Fibroblast of upper back skin (primary cell): ENCODE measurements at places on chromosomes 11 and 22.
A peak's percentile ranks its signal among the peaks of the same experiment; 100 is the strongest.

DNA sequence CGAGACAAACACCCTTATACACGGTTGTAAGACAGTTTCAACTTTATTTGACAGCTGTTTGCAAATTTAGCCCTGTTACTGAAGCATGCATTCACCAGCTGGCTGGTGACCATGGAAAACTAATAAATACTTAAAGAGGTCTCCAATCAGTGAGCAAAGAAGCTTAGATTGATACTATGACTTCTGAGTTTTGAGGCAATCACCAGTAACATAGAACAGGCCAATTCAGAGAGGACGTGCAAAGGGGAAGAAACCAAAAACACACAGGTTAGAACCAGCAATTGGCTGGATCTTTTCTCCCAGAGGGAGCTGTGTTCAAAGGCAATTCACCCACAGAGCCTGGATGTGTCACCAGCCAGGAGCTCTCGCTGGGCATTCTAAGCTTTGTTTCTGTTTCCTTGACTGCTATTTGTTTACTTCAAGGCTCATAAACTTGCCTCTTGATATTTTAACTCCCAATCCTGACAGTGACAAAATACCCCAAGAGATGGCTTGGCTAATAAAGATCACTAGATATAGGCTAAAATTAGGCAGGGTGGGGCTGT, 113.6 kb upstream of the MTMR2 start:
- no peak for DNase-seq

- no peak for DNase-seq
These were observed 70.2 kb upstream of the KIRREL3 start for GRCh38 chr11:127070808-127071207.

- peak; percentile 40 for DNase-seq
These were observed 127.0 kb downstream of the COMMD9 start for GRCh38 chr11:36162006-36162882.

- no peak for DNase-seq
These were observed 149.6 kb upstream of the MTMR2 start for GRCh38 chr11:96073536-96073935.

GRCh38 chr11:1158681-1159487, 1.1 kb downstream of the MUC5AC start:
- no peak for DNase-seq

DNA sequence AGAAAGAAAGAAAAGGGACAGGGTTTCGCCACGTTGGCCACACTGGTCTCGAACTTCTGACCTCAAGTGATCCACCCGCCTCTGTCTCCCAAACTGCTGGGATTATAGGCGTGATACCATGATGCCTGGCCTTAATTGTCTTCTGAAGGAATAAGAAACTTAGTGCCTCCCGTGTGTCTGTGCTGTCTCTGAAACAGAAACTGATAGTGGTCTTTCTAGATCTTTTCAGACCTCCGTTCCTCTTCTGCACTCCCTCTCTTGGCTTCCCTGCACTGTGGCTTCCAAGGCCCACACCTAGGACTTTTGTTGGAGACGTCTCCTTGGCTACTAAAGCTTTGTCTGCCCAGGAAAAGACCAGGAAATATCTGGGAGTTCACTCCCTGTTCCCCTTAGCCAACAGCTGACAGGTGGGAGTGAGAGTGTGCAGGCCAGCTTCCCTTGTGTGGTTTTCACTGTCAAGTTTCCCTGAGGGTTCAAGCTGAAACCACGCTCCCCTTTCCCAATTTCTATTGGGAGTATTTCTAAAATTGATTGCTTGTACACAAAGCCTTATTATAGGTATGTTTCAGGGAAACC, 10.1 kb upstream of the HTR3B start:
- DNase-seq = no peak

DNA sequence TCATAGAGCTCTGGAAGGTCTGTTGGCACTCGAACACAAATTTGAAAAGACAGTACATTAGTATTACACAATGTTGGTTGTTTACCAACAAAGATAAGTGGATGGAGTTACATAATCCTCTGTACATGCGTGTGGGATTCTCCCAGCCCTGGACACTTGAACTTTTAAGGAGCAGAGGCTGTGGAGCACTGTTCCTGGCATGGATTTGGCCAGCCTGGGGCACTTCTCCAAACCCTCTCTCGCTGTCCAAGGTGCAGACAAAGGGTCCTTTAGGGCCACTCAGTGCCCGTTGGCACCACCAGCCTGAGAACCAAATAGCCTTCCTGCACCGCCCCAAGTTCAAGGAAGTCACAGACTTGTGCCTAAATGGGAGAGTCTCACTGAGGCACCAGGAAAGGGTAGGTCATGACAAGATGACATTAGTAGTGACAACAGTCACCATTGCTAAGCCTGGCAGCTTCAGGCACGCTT, 1.6 kb upstream of the ANO1 start:
- DNase-seq = no peak

DNA sequence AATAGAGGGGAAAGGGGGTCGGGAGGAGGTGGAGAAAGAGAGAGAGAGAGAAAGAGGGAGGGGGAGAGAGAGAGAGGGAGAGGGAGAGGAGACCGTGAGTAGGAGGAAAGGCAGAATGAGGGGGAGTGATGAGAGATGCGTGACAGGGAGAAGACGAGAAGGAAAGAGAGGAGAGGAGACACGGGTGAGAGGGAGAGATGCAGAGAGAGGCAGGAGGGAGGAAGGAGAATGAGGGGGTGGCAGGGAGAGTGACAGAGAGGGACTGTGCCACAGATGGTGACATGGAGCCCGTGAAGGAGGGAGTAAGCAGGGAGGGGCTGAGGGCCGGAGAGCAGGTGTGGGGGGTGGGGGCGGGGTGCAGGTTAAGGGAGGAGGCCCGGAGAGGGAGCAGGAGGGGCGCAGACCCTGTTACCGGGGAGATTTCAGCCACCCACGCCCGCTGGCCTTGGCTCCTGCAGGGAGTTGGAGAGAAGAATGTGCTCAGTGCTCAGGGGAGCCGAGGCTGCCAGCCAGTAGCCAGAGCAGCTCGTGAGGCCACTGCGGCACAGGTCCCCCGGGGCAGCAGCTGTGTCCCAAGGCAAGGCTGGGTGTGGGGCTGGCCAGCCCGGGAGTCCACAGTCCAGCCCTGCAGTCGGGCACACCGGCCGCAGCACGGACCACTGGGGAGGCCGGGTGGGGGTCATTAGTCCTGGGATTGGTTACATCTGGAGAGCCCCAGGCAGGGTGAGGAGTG, at the start of gene SSTR3:
TSS of gene SSTR3 (minus strand) at position 304 of the 733 bp plus-strand sequence. CDS start 4,674 bp downstream, outside the sequence.
- no peak for DNase-seq

- DNase-seq = no peak
These were observed 51.8 kb downstream of the IGSF9B start for GRCh38 chr11:133904818-133905515.

GRCh38 chr11:83306200-83307080, 20.3 kb upstream of the CCDC90B start:
- DNase-seq = no peak

- DNase-seq = no peak
These were observed 70.2 kb upstream of the PPP6R3 start for GRCh38 chr11:68390315-68390714.

- no peak for DNase-seq
These were observed 7.5 kb downstream of the MALAT1 start for GRCh38 chr11:65506290-65506771.

GRCh38 chr11:22634897-22635629, 9.4 kb upstream of the FANCF start:
- DNase-seq = peak; percentile 15

GRCh38 chr22:43853328-43853931, 8.9 kb downstream of the SULT4A1 start:
- no peak for DNase-seq

- no peak for DNase-seq
These were observed 2.6 kb upstream of the PDGFB start for GRCh38 chr22:39247361-39247760.

GRCh38 chr22:21855676-21856075, 11.8 kb downstream of the MAPK1 start:
- DNase-seq = no peak

DNA sequence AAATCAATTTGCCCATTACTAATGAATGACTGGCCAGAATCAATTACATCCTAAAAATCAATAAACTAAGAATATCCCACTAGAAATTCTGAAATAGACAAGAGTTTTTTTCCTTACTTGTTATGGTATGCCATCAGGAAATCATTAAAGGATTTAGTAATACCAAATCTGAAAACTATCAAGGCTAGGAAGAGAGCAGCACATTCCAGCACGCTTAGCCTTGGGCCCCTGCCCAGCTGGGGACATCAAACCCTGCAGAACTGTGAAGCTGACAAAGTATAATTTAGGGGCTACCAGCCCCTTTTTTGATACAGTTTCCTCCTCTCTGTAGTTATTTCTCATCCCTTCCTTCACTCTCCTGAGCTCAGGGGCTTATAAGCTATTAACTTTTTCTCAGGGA, 247.8 kb upstream of the ZC3H12C start:
- peak; percentile 81 for DNase-seq

- DNase-seq = no peak
These were observed 67.3 kb downstream of the HIPK3 start for GRCh38 chr11:33324302-33324985.

GRCh38 chr11:35160246-35160824, 21.4 kb downstream of the CD44 start:
- DNase-seq = no peak

- DNase-seq = peak; percentile 28
These were observed 3.9 kb downstream of the FDX1 start for GRCh38 chr11:110433393-110434333.

DNA sequence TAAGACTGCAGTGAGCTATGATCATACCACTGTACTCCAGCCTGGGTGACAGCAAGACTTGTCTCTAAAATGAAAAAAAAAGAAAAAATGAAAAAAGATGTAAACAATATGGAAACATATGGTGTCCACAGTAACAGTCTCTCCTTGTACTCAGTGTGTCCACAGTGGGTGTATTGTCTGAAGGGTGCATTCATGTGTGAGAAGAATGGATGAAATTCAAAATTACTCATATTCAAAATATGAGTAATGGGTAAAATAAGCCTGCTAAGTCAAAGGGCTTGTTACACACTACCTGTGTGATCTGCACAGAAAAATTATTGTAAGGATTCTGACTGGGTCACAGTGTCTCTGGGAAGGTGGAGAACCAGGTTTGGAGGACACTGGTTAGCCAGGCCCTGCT, 26.9 kb downstream of the PPFIA1 start:
- DNase-seq = peak; percentile 25

DNA sequence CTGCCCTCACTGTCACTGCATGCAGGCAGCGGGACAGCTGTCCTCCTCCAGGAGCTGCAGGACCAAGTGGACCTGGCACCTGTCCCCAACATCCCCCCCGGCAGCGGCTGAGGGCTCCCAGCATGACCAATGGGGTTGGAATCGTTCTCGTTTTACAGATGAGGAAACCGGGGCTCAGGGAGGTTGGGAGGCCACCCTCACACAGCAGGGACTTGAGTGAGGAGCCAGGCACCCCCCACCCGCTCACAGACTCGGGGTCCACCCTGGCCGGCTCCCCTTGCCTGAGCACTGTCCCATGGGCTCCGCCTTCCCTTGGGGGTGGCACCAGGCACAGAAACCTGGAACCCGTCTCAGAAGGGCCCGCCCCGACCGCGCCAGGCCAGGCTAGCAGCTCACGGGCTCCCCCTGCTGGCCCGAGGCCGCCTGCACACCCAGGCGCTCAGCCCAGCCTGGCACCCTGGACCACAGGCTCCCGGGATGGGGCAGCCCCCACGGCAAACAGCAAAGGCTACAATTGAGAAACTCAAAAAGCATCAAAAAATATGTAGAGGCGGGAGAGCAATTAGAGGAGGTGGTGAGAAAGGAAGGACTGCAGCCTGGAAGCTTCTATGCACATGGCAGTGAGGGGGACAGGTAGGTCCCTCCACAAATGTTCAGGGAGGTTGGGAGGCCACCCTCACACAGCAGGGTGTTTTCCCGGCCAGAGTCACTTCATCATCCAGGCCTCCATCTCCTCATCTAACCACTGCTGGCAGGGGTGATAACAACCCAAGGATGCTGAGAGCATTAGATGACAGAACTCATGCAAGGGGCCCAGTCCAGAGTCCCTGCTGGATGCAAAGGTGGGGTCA, 12.8 kb downstream of the MACROD1 start:
- DNase-seq = peak; percentile 41

- no peak for DNase-seq
These were observed 7.3 kb downstream of the ASCL2 start for GRCh38 chr11:2263071-2263565.

DNA sequence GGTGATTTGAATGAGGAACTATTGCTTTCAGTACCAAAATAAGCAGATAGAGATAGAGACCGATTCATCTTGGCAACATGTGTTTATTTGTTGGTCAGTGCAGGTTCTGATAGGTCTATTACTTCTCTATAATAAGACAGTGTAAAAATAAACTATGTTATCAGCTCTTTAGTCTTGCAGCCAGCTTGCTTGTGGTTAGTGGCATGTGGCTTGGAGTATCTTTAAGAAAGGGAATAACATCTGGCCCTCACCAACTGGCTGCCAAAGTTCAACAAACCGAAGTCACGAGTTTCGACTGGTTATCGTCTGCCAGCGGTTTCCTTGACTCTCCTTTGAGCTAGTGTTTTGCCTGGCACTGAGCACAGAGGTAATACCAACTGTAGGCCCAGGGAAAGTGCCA, 71.8 kb downstream of the CTTN start:
- DNase-seq = no peak

- no peak for DNase-seq
These were observed 13.5 kb downstream of the EIF3L start for GRCh38 chr22:37862570-37863325.

DNA sequence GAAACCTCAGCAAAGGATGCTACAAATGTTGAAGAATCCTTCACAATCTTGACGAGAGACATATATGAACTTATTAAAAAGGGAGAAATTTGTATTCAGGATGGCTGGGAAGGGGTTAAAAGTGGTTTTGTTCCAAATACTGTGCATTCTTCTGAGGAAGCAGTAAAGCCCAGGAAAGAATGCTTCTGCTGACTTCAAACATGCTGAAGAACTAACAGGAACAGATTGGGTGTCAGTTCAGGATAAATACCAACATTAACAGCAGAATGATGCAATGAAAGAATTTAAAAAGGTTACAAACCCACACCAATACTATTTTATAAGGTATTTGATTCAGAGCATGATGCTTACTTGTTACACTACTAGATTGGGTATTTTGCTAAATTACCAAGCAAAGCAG, 33.9 kb downstream of the RAB39A start:
- peak; percentile 2 for DNase-seq

DNA sequence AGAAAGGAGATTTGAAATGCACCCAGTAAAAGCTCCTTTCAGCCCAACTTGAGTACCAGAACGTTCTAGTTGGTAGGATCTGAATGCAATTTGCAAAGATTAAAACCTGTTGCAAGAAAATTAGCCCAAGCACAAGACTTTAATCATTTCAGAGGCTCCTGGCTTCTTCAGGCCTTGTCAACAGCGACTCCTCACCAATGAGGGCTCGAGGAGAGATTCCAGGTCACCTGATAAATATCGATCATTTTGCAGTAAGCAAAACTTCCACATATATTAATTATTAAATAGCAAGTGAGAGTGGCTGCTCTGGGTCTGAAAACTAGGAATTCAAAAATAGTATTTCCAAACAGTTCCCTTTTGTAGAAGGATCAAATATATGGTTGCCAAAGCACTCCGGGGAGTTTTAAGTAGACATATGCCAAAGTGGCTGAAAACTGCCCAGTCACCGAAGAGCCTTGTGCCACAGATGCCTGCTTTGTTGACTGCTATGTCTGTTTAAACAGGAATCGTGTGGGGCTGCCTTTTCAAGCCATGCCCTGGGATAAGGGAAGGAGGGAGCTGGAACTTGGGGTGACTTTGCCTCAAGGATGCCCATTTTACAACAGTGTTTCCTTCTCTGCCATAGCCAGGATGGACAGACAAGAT, 64.0 kb downstream of the CSNK2A3 start:
- DNase-seq = no peak

GRCh38 chr11:11370255-11370961, 17.4 kb upstream of the CSNK2A3 start:
- no peak for DNase-seq

GRCh38 chr11:74322667-74323066, 11.2 kb upstream of the P4HA3 start:
- DNase-seq = no peak

- no peak for DNase-seq
These were observed 15.3 kb downstream of the TTLL12 start for GRCh38 chr22:43171607-43172006.
